ENCODE measurements at places on chromosomes 12 and 14. TPM values are rescaled to one million over a fixed set of nuclear protein-coding genes. Genes with fewer than 3 reads are reported as not detected.

- no peak overlapping the region for H3K4me3 ChIP-seq
- H3K36me3 ChIP-seq: no peaks in the 10 kb centered on the region
- no peaks in the 10 kb centered on the region for H3K27me3 ChIP-seq
These were observed 759.7 kb downstream of the DIO2 start for GRCh38 chr14:79451601-79452000.

Gene TNS2
- 198 TPM for total RNA-seq

- H3K36me3 ChIP-seq: no peaks in the 10 kb centered on the region
- DNase-seq: no peak
- H3K27ac ChIP-seq: no peak overlapping the region
- H3K27me3 ChIP-seq: no peaks in the 10 kb centered on the region
- H3K4me1 ChIP-seq: no peaks in the 10 kb centered on the region
These were observed 80.5 kb upstream of the TMCC3 start for GRCh38 chr12:94730847-94731246.

Gene OR4E2
- not detected for total RNA-seq

DNA sequence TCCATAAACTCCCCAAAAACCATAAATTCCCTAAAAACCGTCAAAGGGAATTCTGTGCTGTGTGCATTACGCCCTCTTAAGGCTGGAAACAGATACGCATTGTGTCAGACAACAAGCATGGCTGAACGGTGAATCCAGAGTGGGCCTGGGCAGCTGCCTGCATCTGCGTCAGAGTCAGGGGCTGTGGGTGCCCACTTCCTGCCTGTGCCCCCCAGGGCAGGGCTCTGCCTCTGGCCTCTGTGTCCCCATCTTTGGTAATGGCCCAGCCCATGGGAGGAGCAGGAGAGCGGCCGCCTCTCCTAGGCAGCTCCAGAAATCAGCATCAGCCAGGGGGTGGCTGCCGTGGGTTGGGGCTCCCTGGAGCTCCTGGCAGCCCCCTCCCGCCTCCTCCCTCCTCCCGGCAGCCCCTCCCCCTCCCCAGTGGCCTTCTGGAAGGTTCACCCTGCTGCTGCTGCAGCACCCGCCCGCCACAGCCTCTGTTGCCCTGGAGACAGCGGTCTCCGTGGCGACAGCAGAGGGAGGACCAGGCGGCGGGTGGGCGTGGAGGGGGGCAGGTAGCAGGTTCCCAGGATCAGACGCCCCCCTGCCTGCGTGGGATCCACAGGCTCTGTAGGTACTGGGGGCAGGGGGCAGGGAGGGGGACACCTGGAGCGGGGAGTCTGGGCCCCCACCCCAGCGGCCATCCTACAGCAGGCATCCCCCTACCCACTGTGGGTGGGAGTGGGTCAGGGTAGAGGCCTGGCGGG is 5.9 kb downstream of the MMP17 start:
- no peaks in the 10 kb centered on the region for H3K36me3 ChIP-seq
- H3K27me3 ChIP-seq: no peaks in the 10 kb centered on the region
- H3K27ac ChIP-seq: no peak overlapping the region
- DNase-seq: no peak
- H3K4me3 ChIP-seq: no peak overlapping the region
- no peaks in the 10 kb centered on the region for H3K4me1 ChIP-seq

GRCh38 chr14:69002069-69002468 is 23.0 kb upstream of the ACTN1 start:
- no peak overlapping the region for H3K4me3 ChIP-seq
- no peaks in the 10 kb centered on the region for H3K27me3 ChIP-seq
- no peak overlapping the region for H3K27ac ChIP-seq
- H3K36me3 ChIP-seq: no peaks in the 10 kb centered on the region
